Inflammatory macrophage (primary cell): ENCODE measurements at places on chromosomes 4 and X.
A peak's percentile ranks its signal among the peaks of the same experiment; 100 is the strongest.

- no peak for DNase-seq
These were observed 47.9 kb downstream of the EFNB1 start for GRCh38 chrX:68876731-68877130.

DNA sequence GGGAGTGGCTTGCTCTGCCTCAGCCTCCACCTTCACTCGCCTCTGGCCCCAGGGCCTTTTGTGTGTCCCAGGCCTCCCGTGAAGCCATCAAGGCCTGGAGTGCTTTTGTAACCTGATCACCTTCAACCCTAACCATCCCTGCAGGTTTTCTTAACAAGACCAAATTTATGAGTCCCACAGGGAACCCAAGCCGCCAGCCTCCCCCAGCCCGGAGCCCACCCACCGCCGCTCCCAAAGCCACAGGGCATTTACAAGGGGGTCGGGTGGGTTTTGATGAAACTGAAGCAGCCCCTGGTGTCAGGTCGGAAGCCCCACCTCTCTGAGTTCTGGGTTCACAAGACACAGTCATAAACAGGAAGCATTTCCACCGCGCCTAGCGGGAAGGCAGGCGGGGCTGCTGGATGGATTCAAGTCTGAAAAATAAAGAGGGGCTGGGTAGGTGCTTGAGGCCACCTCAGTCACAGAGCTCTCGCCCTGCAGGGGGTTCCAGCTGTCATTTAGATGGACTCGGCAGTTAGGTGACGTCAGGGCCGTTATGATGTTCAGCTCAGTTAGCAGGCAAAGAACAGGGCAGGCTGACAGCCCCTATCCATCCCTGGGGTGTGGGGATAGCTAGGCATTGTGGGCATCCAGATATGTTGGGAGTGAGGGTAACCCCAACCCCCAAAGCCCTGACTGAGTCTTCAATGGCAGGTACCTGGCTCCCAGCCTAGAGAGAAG, 128.5 kb downstream of the BCOR start:
- DNase-seq: no peak

DNA sequence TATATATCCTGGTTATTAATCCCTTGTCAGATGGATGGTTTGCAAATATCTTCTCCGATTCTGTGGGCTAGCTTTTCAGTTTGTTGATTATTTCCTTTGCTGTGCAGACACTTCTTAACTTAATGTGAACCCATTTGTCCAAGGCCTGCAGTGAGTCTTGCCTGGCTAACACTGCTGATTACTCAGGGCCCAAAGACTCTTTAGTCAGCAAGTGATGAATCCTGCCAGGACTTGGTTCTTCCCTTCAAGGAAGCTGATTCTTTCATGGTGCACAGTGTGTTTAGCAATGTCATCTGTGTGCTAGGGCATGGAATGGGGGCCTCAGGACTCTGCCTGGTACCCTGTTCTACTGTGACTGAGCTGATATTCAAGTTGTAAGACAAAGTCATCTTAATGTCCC, 81.8 kb upstream of the TEX13A start:
- DNase-seq: no peak

- DNase-seq: no peak
These were observed 163.2 kb downstream of the KDM6A start for GRCh38 chrX:45036161-45036560.

DNA sequence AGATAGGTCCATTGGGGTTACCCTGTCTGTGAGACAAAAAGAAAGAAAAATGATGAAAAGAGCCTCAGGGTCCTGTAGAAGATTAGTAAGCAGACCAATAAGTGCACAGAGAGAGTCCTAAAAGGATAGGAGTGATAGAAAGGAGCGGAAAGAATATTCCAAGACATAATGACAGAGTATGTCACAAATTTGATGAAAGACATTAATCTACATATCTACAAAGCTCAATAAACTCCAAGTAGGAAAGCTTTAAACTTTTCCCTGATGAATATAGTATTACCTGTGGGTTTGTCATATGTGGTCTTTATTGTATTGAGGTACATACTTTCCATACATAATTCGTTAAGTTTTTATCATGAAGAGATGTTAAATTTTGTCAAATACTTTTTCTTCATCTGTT, 73.7 kb downstream of the MTMR8 start:
- no peak for DNase-seq

GRCh38 chrX:79361192-79361870, 5.8 kb downstream of the ITM2A start:
- DNase-seq: no peak

DNA sequence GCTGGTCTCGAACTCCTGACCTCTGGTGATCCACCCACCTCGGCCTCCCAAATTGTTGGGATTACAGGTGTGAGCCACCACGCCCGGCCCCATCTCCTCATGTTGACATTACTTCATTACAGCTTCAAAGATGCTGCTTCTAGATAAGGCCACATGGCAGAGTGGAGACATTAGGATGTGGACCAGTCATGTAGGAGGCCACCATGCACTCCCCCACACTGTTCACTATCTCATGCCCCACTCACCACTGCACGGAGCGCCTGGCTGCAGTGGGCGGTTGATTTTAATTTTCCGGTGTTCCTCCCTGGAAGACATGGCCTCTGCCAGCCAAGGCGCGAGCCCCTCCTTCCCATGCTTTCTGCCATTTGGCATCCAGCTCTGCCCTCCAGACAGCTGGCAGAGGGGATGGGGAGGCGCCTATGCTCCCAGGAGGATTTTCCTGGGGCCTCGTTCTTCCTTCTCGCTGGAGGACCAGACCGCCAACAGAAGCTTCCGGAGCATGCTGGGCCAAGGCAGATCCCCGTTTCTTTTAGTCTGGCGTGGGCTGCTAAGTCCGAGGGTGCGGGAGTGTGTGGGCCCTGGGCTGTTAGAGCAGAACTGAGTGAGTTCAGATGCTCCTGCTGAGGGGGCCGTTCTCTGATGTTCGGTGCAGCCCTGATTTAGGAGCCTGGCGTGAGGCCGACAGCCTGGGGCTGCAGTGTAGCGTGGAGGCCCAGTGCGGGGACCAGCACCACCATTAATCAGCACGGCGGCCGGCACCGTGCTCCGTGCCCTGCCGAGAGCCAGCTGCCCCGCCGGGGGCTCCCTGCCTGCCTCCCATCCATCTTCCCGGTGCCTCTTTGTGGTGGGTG, 93.1 kb downstream of the SORCS2 start:
- no peak for DNase-seq

DNA sequence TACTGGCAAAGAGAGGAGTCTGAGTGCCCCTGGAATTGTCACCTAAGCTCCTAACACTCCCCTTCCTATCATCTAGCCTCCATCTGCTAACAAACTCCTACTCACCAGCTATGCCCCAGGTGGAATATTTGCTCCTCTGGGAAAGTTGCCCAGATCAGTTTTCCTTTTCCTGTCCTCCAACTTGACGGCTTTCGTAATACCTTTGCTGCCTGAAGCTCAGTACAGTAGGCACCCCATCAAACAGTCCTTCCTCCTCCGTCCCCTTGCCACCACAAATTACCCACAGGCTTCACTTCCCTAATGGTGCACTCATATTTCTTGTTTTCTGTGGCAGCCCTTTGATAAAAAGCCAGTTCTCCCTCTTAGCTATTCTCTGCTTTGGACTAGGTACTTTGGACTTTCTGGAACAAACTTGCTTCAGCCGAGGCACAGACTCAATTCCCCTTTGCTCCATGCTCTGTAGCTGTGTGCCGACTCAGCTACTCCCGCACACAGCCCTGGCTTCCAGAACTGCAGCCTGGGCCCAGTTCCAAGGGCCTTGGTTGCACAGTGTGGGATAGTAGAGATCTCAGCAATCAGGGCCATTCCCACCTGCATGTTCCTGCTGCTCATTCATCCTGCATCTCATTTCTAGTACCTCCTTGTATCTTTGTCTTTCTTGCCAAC, 605.1 kb downstream of the BCOR start:
- peak; percentile 47 for DNase-seq

DNA sequence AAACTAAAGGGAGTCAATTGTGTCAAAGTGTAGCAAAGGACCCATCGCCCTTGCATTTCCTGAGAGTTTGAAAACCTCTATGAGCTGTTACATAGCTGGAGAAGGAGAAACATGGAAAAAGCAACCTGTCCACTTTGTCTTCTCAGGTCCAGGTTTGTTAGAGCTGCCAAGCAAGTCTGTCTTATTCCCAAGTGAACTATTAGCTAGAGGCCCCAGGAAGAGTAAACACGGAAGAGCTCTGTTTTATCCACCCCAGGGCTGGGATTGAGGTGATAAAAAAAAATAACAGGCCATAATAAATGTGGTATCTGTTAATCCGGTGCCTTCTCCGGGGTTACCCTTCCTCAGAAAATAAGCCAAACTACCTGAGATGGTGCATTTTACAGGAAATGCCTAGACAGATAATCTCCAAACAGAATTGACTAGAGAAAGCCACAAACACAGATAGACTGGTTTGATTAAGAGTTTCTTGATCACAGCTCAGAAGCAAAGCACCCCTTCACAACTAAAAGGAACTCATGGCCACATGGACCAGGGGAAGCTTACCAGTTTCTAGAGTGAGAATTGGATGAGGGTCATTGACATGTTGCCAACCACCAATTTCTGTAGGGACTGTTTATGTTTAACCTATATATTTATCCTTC, 35.9 kb upstream of the RELL1 start:
- no peak for DNase-seq
